Nephron progenitor cell (in vitro differentiated cells): ENCODE measurements at places on chromosomes 1 and 21.

DNA sequence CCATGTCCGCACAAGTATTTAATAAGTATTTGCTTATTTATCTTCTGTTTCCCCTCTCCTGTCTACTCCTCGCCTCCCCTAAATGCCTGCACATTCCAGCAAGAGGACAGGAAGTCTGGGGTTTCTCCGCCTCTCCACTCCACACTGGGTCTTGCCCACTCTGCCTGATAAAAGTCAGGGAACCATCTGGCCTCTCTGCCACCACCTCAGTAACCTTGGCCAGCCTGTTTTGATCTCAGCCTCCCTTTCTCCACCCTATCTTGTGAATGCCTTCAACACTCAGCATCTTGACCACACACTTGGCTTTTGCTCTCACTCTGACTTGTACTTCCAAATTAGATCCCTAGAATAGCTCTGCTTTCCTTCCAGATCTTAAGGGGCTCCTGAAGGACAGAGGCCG is 165.3 kb upstream of the UBE2U start:
- DNase-seq, result no peak

GRCh38 chr21:42414928-42415769 is 11.4 kb downstream of the UBASH3A start:
- DNase-seq, result no peak

DNA sequence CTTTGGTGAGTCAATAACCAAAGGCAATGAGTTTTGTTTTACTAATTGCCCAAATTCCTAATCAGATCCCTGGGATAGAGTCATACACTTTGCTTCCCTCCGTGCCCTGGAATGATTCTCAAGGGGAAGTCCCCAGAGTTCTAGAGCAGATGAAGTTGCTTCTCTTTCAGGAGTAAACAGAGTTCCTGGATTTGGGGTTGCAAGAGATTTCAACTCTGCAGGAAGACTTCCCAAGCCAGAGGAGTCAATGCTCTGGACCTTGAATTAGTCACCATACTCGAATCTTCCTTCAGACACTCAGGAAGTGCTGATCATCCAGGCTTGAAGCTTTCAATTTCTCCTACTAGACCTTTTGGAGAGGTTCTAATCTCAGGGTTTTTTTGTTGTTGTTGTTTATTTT is 39.6 kb downstream of the FCER1A start:
- no peak for DNase-seq

GRCh38 chr1:113677250-113678158 is 81.8 kb downstream of the PHTF1 start:
- peak; percentile 28 for DNase-seq

DNA sequence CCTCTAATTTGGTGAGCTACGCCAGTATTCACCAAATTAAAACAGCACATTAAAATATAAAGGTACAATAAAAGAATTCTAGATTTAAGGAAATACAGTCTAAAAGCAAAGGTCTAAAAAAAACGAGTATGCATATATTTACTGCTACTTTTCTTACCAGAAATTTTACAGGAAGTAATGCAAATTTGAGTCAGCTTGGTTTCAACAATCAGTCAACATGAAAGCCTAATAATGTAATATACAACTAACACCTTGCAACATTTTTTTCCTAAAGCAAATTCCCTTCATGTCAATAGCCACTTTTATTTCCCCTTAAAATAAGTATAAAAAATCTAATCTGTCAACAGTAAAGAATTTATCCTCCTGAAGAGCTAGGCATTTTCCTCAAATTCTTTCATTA is 11.9 kb downstream of the PTP4A2 start:
- DNase-seq, result no peak

DNA sequence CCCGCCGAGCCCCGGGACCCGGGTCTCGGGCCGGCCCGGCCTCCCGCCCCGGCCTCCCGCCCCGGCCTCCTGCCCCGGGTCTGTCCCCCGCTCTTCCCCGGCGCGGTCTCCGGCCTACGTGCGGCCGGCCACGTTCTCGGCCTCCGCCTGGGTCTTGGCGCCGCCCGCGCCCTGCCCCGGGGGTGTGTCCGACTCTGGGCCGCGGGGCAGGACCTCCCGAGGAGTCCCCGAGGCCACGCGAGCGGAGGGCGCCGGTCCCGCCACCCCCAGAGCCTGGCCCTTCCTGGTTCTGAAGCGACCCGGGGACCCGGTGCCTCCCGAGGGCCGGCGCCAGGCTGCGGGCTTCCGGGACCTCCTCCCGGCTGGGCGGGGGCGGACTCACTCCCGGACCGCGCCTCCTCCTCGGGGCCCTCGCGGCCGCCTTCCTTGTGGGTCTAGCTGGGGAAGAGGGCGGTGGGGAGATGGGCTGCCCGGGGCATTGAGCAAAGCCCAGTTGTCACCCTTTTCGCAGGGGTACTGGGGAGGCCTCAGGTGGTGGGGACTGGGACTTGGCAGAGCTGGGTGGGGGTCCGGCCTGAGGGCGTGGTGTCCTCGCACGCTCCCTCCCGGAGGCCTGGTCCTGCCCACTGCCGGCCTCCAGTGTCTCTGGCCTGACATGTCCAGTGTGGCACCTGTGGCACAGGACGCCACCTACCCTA is 558 bp downstream of the PFKL start:
- peak; percentile 66 for DNase-seq
